LoVo (cell line): ENCODE measurements at places on chromosomes 6 and 20.

DNA sequence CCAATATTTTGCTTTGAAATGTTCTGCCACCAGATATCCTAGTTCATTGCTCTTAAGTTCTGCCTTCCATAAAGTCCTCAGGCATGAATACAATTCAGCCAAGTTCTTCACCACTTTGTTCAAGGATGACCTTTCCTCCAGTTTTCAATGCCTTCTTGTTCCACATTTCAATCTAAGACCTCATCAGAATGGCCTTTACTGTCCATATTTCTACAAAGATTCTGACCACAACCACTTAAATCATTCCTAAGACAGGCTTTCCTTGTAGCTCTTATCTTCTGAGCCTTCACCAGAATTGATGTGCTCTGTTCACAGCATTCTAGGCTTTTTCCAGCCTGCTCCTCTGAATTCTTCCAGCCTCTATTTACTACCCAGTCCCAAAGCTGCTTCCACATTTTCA, 319.0 kb downstream of the HACE1 start:
- no peak for DNase-seq

DNA sequence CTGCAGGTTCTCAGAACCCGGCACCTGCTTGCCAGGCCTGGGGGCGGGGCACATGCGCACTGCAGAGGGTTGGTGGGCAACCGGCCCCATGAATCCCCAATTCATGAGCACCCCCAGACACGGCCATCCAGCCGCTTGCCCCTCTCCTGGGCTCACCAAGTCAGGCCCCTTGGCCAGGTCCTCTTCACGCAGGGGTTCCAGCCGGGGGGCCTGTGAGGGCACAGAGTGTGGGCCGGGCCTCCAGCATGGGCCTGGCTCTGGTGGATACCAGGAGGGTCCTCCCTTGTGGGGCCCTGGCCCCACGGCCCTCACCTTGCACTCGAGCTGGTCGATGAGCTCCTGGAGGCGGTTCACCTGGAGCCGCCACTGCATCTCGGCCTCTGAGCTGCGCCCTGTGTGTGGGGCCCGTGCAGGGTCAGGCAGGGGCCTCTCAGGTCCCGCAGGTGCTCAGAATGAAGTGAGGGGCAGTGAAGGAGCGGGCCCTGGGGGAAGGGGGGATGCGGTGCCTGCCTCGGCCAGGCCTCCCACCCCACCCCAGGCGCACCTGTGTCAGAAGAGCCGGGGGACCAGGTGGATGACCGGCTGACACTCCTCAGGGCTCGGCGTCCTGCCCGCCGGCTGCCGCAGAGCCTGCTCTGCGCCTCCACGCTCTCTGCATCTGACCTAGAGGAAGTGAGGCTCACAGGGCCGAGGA, 2.6 kb upstream of the C20orf144 start:
- no peak for DNase-seq

DNA sequence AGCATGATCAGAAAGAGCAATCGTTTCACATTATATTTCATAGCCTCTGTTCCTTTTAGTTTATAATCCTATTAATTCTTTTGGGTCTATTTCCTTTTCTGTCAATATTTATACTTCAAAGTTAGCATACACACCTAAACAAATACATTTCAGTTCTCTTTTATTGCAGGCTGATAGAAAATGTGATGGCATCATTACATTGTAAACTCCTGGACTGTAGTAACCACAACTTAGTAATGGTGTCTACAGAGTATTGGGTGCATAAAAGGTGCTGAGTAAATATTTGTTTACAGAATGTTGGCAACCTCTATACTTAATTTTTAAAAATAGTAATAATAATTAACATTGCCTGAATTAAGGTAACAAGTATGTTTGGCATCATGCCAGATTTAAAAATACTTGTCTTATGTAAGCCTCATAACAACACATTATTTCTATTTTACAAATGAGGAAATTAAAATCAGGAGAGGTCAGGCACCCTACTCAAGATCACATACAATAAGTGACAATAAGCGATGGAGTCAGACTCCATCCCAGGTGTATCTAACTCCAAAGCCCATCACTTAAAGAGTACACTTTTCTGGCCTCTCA, 195.0 kb downstream of the UBE3D start:
- no peak for DNase-seq

- DNase-seq, result no peak
Observed at GRCh38 chr6:138289739-138290138, 71.4 kb upstream of the PBOV1 start.

GRCh38 chr6:170289180-170289931, 1.5 kb downstream of the DLL1 start:
- no peak for DNase-seq

- no peak for DNase-seq
Observed at GRCh38 chr20:24829649-24830370, 119.3 kb upstream of the CST7 start.

DNA sequence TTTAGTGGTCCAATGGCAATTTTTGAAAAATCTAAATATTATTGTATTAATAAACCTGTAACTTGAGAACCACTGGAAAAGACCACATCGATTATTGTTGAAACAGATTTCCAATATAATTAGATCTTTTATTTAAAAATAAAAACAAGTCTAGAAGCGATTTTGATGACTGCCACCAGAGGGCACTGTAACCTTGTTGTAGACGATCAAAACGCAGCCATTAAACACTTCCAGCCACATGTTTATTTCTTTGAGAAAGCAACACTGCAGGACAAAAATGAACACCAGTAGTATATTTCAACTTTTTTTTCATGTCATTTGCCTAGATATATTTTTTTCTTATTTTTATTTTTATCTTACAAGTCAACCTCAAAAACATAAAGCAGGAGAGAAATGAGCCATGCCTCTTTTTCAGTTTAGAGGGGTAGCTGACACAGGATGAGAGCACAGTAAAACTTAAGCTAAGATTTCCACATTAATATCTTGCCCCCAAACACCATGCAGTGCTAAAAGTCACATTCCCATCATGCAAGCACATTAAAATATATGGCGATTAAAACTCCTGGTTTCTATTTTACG, 115.4 kb downstream of the OPRM1 start:
- DNase-seq, result peak; percentile 84

GRCh38 chr6:53659458-53659857, 6.1 kb downstream of the KLHL31 start:
- no peak for DNase-seq

DNA sequence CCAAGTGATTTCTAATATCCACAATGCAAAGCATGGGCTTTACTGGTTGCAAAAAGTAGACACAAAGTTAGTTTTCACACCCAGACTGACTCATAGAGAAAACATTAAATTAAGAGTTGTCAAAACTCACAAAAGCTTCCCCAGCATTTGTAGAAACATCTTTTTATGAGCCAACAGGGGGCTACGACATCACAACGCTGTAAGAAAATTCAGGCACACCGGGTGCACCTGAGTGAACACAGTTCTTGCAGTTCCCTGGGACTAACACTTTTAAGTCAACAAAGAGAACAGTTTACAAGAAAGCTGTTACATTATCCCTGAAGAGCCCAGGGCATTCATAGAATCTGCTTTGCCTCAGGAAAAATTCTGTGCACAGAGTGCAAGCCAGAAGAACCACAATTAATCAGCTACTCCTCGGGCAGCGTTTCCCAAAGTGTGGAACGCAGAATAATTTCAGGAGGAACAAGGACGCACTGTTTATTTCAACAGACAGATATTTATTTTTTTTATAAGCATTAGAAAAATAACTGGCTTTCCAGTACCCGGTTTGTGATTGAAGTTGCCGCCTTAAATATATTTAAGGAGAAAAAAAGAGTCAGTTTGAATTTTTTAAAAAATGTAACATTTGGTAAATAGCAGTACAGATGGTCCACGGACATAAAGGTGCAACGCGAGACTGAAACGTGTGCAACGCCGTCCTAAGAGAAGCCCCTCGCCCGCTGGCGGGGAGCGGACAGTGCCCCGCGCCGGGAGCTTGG, 1.2 kb downstream of the NCOA5 start:
- DNase-seq, result peak; percentile 9

DNA sequence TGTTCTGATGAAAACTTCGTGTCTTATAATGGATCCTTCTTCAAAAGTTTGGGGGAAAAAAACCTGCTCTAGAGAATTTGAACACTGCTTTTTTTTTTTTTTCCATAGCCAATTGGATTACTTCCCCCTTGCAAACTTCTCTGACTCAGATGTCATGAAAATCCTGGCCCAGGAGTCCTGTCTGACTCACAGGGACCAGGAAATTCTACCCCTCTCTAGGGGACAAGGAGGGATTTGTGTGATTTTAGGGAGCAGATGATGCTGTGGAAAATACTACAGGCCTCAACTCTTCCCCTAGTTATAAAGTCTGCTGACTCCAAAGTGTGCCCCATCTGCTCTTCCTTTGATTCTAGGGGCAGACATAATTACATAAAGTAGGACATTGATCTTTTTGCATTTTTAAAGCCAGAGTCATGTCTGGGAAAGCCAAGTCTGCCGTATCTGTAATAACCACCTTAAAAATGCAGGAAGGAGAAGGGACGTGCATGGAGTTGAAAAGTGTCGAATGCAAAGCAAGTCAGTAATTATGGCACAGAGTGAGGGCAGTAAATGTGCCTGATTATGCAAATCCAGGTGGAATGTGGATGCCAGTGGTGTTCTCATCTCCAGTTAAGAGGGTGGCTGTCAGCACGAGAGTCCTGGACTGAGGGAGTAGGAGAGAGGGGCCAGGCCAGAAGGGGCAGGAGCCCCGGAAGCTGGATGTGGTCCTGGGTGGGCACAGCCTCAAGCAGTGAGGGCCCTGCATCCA, 144.3 kb upstream of the SULF2 start:
- DNase-seq, result no peak

GRCh38 chr6:132314432-132314831, 86.8 kb downstream of the MOXD1 start:
- no peak for DNase-seq

DNA sequence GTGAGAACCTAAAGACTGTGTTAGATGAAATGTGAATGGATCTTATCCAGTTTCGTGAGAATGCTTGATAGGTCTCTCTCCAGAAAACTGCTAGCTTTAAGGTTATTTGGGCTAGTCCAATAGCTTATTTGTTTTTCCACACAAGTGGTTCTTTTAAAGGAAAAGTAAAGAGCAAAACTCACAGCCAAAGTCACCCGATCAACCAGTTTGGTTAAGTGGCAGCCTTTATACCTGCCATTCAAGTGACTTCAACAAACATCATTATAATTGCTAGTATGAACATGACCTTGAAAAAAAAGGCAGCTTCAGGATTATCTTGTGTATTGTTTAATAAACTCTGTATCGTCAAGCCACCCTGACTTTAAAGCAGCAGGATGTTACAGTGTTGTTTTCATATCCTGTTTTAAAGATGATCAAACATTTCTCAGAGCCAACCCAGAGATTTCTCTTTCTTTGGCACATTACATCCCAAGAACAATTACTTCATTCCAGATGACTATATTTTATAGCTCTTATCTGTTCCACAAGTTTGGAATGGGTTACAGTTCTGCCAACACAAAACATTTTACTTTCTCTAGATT, 253.4 kb downstream of the EPHA7 start:
- no peak for DNase-seq

DNA sequence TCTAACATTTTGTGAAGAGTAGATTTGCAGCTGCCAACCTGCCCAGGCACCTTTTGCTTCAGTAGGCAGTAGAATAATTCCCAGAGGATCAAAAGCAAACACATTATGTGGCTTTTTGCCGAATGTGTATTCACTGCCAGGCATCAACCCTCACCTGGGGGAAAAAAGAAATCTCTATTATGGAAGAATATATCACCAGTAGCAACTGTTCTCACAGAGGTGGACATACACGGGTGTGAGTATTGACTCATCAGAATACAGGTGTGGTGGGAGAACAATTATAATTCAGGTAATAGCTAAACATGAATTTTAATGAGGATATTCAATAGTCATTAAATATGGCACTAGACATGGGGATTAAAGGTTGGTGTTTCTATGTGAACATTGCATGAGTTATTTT, 910.7 kb downstream of the TFAP2A start:
- no peak for DNase-seq

DNA sequence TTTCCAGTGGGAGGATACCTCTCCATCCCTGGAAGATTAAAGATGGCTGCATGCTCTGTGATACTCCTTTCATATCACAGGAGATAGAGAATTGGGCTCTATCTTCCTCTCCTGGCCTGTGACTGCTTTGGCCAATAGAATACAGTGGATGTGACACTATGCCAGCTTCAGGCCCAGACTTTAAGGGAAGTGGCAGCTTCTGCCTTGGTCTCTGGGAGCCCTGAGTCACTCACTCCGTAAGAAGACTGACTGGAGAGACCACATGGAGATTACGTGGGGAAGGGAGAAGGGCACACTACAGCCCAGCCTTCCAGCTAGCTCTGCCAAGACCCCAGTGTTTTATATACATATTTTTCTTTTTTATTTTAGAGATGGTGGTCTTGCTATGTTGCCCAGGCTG, 10.4 kb upstream of the MMP9 start:
- DNase-seq, result no peak

DNA sequence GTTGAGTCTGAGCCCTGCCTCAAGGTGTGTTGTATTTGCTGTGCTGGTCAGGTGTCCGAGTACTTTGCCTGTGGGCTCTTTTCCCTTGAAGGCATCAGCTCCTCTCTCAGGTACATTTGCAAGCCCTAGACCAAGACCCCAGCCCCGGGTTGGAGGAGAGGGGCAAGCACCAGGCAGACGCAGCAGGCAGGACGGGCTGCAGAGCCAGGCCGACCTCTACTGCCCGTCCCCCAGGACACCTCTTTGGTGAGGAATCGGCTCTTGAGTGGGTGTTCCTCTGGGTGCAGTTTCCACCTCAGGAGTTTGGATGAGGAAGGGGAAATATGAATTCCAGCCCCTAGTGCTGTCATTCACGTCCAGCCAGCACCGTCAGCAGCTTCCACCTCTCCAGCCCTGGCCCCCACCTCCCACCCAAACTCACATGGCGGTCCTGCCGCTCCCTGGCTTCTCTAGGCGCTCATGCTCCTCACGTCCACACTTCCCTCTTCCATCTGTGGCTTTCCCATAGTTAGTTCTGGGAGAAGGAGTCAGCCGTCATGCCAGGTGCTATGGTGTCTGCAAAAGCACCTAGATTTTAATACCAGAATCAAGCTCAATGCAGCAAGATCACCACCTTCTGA, 183.9 kb downstream of the DLL1 start:
- no peak for DNase-seq
